Endothelial cell (in vitro differentiated cells): ENCODE measurements at places on chromosomes 2 and 18. TPM values are rescaled to one million over a fixed set of nuclear protein-coding genes. Genes with fewer than 3 reads are reported as not detected.

GRCh38 chr2:177896587-177896986 is 176.0 kb downstream of the PDE11A start:
- no peak for DNase-seq

- DNase-seq = no peak
These were observed 58.3 kb upstream of the RAPGEF4 start for GRCh38 chr2:172677363-172677762.

DNA sequence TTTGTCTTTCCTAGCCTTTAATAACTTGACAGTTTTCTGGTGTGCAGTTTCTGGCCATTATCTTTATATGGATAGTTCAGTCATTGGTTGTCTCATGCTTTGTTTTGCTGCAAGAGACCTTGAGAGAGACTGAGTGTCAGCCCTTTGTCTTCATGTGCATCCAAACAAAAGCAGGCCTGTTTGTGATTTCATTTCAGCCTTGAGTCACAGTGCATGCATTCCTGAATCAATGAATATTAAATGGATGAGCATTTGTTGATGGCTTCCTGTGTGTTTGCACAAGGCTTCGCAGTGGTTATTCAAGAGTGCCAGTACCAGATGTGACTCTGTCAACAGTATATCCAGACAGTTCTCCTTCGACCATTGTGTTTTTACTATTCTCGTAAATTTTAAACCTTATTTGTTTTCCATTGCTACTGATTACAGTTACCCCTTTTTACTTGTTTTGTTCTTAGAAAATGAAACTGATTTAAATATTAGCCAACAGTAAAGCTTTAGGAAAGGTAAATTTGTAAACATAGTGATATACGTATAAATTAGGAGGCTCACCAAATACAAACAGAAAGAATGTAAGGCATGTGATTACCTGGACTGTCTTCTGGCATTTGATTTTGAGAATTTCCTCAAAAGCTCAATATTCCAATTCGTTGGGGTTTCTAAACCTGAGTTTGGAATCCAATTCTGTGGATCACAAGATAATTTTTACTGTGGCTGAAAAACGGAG is 319.8 kb downstream of the CTNNA2 start:
- DNase-seq = no peak

DNA sequence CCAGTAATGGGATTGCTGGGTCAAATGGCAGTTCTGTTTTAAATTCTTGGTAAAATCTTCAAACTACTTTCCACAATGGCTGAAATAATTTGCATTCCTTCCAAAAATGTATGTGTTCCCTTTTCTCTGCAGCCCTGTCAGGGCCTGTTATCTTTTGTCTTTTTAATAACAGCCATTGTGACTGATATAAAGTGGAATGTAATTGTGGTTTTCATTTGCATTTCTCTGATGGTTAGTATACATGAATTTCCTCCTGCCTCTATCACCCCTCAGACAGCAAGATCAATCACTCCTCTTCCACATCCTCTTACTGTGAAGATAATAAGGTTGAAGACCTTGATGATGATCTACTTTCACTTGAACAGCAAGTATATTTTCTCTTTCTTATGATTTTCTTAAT is 304.8 kb upstream of the FSIP2 start:
- no peak for DNase-seq

DNA sequence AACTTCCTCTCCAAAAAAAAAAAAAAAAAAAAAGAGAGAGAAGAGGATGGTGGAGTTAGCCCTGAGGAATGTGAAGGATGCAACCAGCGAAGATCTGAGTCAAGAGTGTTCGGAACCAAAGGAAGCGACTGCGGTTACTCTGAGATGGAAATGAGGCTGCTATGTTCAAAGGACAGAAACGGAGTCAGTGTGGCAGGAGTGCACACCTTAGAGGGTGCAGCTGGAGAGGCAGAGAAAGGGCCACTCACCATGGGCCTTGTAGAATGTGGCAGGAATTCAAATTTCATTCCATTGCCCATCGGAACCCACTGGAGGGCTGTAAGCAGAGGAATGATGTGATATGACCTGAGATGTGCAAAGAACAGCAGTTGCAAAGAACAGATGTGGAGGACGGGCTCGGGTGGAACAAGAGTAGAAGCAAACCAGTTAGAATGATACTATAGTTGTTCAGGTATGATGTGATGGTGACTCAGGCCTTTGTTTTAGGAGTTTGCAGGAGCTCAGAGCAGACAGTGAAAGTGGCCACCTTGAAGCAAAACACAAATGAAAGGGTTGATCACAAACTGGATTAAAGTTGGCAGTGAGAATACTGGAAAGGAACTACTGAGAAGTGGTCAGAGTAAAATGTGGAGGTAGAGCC is 22.6 kb downstream of the ITGA6 start:
- DNase-seq = no peak

GRCh38 chr2:235444101-235444597 is 49.7 kb upstream of the AGAP1 start:
- DNase-seq = no peak

GRCh38 chr2:240364582-240364960 is 70.9 kb upstream of the GPC1 start:
- no peak for DNase-seq

GRCh38 chr2:117555965-117556364 is 258.5 kb upstream of the DDX18 start:
- DNase-seq = no peak

- DNase-seq = no peak
These were observed 3.0 kb downstream of the GBX2 start for GRCh38 chr2:236164925-236165841.

- DNase-seq = no peak
These were observed 250.0 kb downstream of the SMAD2 start for GRCh38 chr18:47680488-47680887.

The GAREM2 gene
- 4.6 TPM for total RNA-seq

GRCh38 chr2:83233326-83233725 is 1225.8 kb downstream of the SUCLG1 start:
- DNase-seq = no peak

DNA sequence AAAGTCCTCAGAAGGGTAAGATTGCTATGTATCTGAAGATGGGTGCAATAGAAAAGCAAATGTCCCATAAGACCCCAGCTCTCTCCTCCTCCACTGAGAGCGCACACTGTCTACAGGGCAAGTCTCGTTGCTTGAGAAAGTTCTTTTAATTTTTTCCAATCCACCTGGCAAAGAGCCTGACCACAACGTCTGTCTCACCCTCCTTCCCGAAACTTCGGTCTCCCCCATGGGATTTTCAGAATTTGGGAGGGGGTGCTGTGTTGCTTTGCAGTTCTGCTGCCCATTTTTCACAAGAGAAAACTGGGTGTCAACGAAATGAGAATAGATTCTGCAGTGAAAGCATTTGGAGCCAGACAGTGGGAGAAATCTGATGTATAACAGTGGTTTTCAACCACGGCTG is 40.4 kb downstream of the SERTAD2 start:
- DNase-seq = no peak

The SPR gene
- 12.2 TPM for total RNA-seq

The MOGAT1 gene
- total RNA-seq = 0.26 TPM

The PDE11A gene
- total RNA-seq = 1.7 TPM

DNA sequence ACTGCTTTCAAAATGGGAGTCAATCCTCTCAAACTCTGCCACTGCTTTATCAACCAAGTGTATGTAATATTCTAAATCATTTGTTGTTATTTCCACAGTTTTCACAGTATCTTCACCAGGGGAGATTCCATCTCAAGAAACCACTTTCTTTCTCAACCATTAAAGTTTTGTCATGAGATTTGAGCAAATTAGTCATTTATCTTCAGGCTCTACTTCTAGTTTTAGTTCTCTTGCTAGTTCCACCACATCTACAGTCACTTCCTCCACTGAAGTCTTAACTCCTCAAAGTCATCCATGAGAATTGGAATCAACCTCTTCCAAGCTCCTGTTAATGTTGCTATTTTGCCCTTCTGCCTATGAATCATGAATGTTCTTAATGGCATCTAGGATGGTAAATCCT is 545.8 kb downstream of the ARHGAP15 start:
- no peak for DNase-seq

The IAH1 gene
- total RNA-seq = 37.5 TPM

- DNase-seq = peak; percentile 45
These were observed 677 bp upstream of the TMEM178A start for GRCh38 chr2:39664888-39665591.

The NYAP2 gene
- total RNA-seq = not detected

GRCh38 chr2:172409042-172409441 is 18.3 kb upstream of the ITGA6 start:
- no peak for DNase-seq

DNA sequence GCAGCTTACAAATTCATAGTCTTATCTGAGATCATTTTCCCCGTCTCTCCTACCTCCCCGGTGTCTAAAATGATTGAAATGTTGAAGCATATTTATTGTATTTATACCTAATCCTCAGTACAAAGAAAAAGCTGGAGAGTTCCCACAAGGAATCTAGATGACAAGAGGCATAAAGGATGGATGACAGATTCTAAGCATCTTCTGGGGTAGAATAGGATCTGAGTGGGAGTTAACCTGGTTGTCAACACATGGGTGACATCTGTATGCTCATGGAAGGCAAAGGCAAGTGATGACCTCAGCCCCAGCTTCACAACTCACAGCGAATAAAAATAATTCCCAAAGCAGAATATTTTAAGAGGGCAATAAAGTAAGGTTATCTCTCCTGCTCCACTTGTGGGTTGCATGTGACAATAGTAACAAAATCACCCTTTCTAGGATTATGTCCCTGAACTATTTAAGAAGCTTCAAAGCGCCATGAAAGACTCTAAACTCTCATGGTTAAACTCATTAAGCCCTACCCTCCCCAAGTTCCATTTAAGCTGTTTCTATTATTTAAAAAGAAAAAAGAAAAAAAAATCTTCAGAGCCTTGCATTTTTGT is 32.2 kb downstream of the SGPP2 start:
- DNase-seq = no peak

GRCh38 chr18:75422341-75422910 is 5.1 kb downstream of the SMIM21 start:
- DNase-seq = no peak

- peak; percentile 22 for DNase-seq
These were observed 97.2 kb downstream of the AGPS start for GRCh38 chr2:177489719-177490301.

The ITGB6 gene
- total RNA-seq = not detected

DNA sequence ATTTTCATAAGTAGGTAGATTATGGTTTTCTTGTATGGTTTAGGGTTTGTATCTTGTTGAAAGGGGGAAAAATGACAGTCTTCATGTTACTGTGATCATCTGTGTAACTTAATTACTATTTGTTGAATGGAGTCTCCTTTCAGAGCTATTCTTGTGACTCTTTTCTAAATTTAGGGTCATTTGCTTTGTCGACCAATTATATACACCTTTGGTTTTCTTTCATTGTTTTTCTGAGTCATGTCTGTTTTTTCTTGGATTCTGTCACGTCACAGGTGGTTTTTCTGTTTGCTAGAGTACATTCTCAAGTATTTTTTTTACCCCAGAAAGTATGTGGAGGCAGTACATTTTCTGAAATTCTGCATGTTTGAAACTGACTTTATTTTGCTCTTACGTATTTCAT is 43.8 kb upstream of the DYSF start:
- no peak for DNase-seq
